Stimulated activated CD8-positive, alpha-beta memory T cell treated with anti-CD3 and anti-CD28 coated beads, Interleukin-2, amount 100 ng/mL, for 48 hours (primary cell): ENCODE measurements at places on chromosomes 11 and 22.

DNA sequence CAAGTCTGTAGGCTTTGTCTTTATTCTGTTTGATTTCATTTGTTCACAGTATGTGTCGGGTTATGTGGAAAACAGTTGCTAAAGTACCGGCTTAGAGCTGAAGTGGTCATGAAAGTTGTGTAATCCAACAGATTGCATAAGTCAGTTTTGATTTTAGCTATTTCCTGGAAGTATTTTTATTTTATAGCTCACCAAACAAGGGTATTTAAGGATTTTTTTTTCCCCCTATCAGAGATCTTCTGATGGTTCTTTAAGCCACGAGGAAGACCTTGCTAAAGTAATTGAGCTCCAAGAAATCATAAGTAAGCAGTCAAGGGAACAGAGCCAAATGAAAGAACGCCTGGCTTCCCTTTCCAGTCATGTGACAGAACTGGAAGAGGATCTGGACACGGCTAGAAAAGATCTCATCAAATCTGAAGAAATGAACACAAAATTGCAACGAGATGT is 55.9 kb downstream of the PPFIA1 start:
- DNase-seq, result no peak

GRCh38 chr11:13207665-13208594 is 69.7 kb upstream of the BMAL1 start:
- no peak for DNase-seq

DNA sequence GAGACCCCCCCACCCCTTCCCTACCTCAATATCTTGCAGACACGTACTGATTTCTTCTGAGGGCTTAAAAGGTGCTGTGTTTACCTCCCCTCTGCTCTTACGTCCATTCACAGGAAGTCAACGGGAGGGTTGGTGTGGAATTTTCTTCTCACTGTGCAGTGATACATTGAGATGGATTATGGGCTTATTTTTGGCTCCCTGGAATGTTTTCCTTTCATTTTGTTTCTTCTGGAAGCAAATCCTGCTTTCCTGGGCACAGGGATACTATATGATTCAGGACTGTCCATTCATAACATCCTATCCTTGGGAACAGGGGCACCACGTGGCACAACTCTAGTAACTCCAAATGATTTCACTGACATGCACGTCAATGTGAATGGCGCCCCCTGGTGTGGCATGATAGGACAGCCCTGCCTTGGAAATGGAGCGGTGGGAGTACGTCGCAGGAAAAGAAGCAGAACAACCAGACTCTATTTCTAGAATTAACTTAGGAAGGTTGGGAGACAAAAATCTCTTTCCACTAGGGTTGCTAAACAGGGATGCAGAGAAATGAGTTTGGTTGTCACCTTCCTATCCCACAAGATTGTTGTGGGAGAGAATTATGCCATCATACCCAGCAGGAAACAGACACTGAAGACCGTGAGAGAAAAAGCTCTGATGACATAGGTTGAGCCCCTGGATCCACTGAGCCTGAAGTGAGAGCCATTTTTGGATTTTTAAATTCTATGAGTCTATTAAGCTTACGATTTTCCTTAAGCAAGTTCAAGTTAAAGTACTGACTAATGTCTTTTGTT is 146.5 kb upstream of the RAG2 start:
- DNase-seq, result peak; percentile 58

DNA sequence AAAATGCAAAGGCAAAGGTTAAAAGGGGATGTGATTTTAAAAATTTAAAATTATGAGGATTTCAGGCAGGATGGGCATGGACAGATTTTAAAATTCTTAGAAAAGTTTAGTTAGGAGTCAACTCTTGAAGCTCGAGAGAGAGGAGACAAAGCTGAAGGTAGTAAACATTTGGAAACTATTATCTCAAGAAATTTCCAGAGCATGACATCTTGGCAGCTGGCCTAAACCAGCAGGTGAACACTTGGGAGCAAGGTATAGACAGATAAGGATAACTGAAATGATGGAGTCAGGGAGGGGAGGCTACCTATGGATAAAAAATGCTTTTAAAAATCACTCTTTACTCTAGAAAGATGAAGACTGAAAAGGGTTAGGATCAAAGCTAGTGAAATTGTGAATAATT is 13.7 kb downstream of the POU2AF3 start:
- DNase-seq, result no peak

DNA sequence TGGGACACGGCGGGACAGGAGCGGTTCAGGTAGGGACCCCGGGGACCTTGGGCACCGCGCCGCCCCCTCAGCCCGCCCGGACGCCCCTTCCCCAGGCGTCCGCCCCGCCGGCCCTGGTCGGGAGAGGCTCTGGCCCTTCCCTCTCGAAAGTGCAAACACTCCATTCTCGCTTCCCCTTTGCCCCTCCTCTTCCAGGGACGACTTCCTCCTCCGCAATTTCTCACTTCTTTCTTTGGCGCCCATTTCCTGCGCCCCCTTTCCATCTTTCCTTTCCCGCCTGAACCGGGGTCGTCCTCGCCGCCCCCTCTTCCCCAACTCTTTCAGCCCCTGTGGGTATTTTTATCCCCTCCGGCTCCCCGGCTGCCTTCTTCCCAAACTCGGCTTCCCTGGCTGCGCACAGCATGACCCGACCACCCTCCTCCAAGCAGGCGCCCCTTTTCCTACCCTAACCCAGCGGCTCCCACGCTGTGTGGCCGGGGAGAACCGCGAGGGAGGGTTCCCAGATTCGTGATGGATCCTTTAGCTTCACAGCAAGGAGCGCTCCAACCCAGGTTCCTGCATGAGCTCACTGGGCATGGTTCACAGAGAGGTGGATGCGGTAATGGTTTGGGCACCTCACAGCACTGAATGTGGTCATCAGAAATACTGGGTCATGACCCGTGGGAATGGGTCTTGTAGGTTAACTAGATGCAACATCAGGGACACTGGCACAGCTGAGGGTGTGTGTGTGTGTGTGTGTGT is 689 bp downstream of the RAB39A start:
- DNase-seq, result no peak

DNA sequence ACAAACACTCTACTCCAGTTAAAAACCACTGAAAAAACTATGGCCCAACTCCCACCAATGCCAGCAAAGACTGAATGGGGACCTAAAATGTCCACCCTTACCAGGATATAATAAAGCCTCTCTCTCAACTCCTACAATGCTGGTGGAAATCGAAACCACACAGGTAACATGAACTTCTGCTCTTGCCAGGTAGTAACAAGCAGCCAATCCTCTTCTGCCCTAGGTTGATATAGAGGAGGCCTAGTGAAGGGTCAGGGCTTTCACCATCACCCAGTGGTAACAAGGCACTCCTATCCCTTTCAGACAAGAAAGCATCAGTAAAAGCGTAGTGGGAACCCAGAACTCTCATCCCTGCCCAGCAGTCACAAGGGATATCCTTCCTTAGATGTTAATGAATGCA is 22.6 kb downstream of the DCUN1D5 start:
- DNase-seq, result no peak

GRCh38 chr11:20156876-20157613 is 3.2 kb downstream of the DBX1 start:
- no peak for DNase-seq

GRCh38 chr22:42462016-42462415 is 29.8 kb upstream of the NFAM1 start:
- no peak for DNase-seq

- no peak for DNase-seq
These were observed 22.2 kb downstream of the P2RY2 start for GRCh38 chr11:73240190-73240781.
